Activated CD4-positive, alpha-beta memory T cell treated with anti-CD3 and anti-CD28 coated beads for 36 hours (primary cell): ENCODE measurements at places on chromosomes 2 and 18.

GRCh38 chr2:21772624-21773023 lies 648.9 kb downstream of the TDRD15 start:
- no peak for DNase-seq

- DNase-seq: no peak
Observed at GRCh38 chr2:105788670-105789290, 44.1 kb downstream of the NCK2 start.

GRCh38 chr2:7773362-7774360 lies 856.4 kb downstream of the RNF144A start:
- peak; percentile 65 for DNase-seq

DNA sequence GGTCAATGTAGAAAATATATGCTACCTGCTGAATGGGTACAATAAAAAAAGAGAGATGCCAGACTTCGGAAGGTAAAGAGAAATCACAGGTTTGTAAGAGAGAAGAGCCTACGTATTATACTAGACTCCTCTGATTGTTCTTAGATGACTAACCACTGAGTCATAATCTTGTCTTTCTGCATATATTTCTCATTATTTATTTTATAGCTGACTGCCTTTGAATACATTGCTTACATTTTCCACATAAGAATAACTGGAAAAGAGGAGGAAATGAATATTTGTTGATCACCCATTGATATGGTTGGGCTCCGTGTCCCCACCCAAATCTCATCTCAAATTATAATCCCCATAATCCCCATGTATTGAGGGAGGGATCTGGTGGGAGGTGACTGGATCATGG lies 90.3 kb upstream of the RAB27B start:
- DNase-seq: no peak

DNA sequence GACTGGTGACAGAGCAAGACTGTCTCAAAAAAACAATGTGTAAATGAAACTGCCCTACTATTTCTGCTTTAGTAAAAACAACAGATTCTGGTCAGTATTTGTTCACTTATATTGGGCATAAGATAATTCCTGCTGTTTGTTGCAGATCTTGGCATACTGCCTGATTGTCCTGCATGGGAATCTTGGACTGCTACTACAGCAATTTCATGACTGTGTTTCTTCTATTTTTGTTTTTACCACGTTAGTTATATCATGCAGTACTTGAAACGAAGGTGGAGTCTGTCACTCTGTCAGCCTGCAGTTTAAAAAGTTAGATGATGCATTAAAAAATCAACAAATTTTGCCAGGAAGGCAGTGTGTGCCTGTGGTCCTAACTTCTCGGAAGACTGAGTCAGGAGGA lies 14.2 kb upstream of the CLASP1 start:
- DNase-seq: no peak

- DNase-seq: no peak
Observed at GRCh38 chr2:181884601-181885000, 6.9 kb upstream of the ITPRID2 start.

- no peak for DNase-seq
Observed at GRCh38 chr2:200435379-200435778, 74.5 kb downstream of the KCTD18 start.
